ENCODE measurements at places on chromosomes 7 and 10.

GRCh38 chr10:125153703-125154490, 6.5 kb downstream of the CTBP2 start:
- no peak for DNase-seq

DNA sequence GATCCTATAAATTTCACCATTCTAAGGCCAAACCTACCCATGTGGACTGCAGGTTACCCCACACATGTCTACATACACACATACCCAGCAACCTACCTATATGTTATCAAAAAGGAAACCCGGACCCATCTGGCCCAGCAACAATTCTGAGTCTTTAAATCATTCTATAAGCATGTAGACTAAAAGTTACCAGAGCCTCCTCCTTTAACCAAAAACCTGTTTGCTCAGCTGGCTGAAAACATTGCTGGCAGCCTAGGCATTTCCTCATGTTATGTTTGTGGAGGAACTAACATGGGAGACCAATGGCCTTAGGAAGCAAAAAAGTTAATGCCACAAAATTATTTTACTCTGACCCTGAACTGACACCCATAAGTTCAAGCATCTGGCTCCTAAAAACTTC, 5.3 kb upstream of the ADCK2 start:
- DNase-seq = no peak

- DNase-seq = no peak
These were observed 316.6 kb upstream of the MAGI2 start for GRCh38 chr7:79770063-79770462.

GRCh38 chr10:122323189-122323588, 51.3 kb upstream of the PLEKHA1 start:
- no peak for DNase-seq

DNA sequence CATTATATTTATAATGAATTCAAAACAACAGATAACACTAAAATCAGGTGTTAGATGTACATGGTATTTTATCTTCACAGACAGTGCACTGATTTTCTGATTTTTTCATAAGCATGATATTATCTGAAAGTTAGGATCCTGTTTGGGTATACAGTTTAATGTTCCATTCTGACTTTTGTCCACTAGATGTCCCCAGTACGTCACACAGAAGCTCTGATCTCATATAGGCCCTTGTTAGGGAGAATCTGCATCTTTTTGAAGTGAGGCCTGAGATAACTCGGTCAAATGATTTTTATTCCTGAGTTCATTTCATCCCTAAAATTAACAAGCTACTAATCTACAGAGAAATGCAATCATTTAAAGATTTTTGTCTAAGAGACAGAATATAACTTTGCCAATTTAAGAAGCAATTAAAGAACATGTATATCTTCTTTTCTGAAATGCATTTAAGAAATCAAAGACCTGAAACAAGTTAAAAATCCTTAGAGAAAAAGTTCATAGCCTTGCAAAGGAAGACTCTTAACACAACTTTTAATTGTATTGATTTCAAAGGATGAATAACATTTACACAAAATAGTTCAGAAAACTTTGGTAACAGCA, 72.0 kb upstream of the TES start:
- no peak for DNase-seq

GRCh38 chr10:15349112-15349511, 22.0 kb downstream of the FAM171A1 start:
- DNase-seq = no peak

DNA sequence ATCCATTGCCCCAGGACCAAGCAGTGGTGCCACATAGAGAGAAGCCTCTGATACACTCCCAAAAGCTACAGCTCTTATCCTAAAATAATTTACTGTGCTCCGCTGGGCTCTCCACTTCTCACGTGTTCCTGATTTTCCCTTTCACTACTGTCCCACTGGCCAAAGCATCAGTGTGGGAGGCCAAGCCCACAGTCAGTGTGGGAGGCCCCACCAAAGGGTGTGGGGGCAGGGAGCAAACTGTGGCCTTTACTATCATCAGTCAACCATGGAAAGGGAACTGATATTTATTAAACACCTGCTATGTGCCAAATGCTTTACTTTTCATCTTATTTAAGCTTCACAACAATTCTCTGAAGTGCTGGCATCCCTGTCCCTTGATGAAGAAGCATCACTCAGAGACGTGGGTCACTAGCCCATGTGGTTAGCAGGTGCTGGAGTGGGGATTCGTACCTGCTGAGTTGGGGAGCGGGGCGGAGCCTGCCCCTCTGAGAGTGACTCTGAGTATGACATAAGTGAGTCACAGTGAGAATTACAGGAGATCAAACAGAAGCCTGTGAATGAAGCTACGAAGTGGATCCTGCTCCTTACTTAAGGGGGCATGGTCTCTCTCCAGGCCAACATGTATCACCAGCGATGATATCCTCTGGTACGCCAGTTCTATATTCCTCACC, 50.4 kb downstream of the PYROXD2 start:
- no peak for DNase-seq

DNA sequence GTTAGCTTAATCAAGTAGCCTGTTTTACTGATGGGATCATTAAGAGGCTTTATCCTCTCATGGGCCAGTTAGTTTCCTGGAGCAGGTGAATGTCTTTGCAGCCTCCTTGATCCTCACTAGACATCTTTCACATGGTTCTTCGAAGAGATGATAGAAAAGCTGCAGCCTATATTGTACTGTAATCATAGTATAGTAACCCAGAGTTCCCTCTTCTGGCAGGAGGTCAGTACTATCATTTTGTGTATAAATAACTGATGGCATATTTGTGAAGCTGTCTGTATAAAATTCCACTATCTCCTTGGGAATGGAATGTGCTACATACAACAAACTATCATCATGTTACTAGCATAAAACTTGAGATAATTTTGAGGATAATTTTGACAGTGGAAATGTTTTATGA, 123.8 kb upstream of the PRPS1L1 start:
- no peak for DNase-seq

- no peak for DNase-seq
These were observed 229.9 kb downstream of the MAD1L1 start for GRCh38 chr7:2002561-2003450.

All from liver (tissue), 10 donors.